ENCODE measurements at places on chromosomes 12 and 14. TPM values are rescaled to one million over a fixed set of nuclear protein-coding genes. Genes with fewer than 3 reads are reported as not detected.

Gene LBHD2
- total RNA-seq, result not detected

Gene TMEM132C
- total RNA-seq, result 9.4 TPM

Gene GSG1
- not detected for total RNA-seq

Gene TAS2R46
- 1.5 TPM for total RNA-seq

Gene KLRC4
- total RNA-seq, result not detected

Gene THTPA
- 22.3 TPM for total RNA-seq

Gene NEUROD4
- not detected for total RNA-seq

Gene SLC25A47
- total RNA-seq, result not detected

Gene RNU4-1
- total RNA-seq, result 2,193 TPM

Gene DHH
- total RNA-seq, result 0.79 TPM

Gene OTOGL
- total RNA-seq, result 0.12 TPM

Gene PPP2R3C
- 30.4 TPM for total RNA-seq

Gene PKP2
- 65.0 TPM for total RNA-seq

Gene BCL2L14
- 0.11 TPM for total RNA-seq

All from ovary (tissue), 10 donors.